ENCODE measurements at places on chromosomes 7 and 10.

GRCh38 chr7:25996006-25996408, 156.0 kb upstream of the NFE2L3 start:
- DNase-seq: no peak

DNA sequence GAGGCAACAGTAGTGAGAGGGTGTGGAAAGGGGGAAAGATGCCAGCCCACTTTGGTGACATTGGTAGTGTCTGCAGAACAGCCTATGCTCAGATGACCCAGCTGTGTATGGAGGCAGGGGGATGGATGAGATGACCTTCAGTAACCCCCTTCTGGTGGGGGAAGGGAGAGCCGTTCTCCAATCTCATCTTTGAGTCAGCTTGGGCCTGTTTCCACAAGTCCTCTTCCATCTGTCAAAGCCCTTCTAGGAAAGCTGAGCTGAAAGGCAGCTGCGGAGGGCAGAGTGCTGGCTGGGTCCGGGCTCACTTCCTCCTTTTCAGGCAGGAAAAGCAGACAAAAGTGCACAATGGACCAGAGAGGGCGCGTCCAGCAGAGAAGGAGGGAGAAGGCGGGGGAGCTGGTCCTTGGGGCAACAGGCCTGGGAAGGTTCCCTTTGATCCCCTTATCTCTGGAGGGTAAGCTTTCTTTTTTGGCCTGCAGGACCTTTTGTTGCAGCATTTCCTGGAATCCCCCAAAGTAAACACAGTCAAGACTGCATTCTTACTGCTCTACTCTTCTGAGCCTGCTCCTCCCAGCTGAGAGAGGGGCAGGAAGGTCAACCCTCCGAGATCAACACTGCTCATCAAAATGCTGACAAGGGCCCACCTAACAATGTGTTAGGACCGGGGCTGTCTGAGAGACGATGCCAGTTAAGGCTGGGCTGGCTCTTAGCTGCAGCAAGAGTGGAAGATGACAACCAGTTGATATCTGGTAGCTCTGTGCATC, 1.2 kb upstream of the LRMDA start:
- no peak for DNase-seq

DNA sequence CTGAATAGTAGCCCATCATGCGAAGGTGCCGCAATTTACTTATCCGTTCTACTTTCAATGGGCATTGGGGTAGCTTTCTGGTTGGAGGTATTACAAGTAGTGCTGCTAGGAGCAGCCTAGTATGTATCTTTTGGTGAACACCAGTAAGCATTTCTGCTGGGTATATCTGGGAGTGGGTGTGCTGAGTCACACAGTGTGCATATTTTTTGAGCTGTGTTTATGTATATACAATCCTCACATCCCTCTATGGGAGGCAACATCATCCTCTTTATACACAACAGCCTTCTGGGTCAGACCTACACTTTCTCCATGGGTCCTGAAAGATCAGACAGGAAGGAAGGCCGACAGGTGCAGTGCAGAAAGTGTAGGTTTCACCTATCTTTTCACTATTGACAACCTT, 36.3 kb downstream of the PYROXD2 start:
- no peak for DNase-seq

GRCh38 chr10:132298038-132298881, 9.5 kb downstream of the STK32C start:
- DNase-seq: no peak

- DNase-seq: no peak
These were observed 31.4 kb downstream of the PALS2 start for GRCh38 chr7:24604630-24605029.

- no peak for DNase-seq
These were observed 25.9 kb upstream of the PROSER2 start for GRCh38 chr10:11797281-11797680.

- DNase-seq: no peak
These were observed 285.1 kb upstream of the SP8 start for GRCh38 chr7:21071561-21072501.

DNA sequence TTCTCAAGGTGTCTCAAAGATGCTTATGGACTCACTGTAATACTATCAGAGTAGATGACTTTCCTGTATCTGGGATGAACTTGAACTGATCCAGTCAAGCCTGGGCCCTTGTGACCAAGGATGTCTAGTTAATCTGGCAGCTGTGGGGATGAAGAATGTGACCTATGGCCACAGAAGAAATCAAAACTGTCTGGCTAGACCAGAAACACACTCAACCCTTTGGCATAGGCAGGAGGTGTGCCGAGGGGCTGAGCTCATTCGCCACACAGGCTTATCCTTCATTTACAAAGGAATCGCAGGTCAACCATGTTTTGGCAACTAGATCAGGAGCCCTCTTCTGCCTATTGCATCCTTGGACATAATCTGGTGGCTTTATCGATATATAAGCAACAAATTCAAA, 110.6 kb downstream of the ATXN7L1 start:
- no peak for DNase-seq

GRCh38 chr10:49379596-49380410, 16.1 kb downstream of the DRGX start:
- DNase-seq: peak; percentile 63

DNA sequence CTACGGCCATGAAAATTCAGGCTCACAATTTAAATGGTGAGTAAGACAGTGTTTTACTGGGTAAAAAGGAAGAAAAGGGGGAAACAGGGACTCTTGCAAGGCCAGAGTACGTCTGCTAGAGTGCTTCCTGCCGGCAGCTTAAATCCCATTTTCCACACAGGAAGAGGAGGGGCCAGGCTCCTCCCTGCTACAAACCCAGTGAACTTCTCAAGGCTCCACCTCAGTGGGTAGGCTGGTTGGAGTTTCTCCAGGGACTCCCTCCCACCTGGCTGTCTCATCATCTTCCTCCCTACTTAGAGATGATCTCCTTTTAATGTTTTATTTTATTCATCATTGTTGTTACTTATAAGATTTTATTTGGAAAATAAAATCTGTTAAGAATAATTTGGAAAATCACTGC, 62.6 kb upstream of the SEMA3C start:
- no peak for DNase-seq

- no peak for DNase-seq
These were observed 184.2 kb downstream of the STK31 start for GRCh38 chr7:23893942-23894891.

DNA sequence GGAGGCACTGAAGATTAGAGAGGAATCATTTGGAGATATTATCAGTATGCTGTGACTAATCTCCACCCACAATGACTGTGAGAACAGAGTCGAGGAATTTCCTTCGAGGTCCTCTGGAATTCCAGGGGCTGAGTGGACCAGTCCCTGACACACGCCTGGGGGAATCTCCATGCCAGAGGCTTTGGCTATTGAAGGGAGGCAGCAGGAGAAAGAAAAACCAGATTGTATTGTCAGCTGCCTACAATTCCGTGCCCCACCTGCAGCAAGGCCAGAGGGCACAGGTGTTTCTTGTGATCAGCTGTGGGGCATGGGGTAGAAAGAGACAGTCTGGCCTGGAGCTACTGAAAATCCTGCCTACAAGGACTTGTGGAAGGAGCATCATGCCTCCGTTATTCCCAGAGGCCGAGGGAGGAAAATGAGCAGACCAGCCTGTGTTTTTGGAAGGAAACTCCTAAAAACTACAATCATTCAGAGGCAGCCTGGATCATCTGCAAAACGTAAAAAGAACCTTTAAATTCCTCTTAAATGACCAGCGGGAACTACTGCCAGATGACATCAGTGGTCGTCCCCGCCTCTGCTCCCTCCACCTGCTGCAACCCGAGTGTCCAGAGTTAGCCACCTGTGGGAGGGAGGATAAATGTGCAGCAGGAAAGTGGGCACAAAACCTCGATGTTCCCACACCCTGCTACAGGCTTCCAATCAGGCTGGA, 25.4 kb upstream of the ANK3 start:
- no peak for DNase-seq

DNA sequence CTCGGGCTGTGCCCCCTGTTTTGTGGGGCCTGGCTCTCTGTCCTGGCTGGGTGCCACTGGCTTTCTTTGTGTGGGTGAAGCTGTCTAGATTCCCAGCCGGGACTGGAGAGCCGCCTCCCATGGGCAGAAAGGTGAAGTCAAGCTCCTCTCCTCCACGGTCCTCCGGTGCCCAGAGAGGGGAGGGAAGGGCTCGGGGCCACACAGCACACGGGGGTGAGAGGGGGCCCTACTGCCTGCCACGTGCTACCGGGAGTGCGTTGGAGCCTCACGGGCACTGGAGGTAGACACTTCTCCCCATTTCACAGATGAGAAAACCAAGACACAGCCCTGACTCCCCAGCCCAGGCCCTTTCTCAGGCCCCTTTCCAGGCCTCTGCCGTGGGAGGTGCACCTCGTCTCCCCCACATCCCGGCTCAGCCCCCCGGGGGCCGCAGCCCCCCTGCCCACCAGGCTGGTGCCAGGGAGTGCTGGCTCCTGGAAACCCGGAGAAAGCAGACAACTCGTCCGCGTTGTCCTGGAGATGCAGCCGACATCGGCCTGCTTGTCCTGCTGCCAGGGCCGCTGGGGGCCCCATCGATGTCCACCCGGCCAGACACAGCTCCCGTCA, 55.8 kb downstream of the UNCX start:
- no peak for DNase-seq

GRCh38 chr7:128135515-128136214, 104.4 kb upstream of the LRRC4 start:
- DNase-seq: peak; percentile 83

DNA sequence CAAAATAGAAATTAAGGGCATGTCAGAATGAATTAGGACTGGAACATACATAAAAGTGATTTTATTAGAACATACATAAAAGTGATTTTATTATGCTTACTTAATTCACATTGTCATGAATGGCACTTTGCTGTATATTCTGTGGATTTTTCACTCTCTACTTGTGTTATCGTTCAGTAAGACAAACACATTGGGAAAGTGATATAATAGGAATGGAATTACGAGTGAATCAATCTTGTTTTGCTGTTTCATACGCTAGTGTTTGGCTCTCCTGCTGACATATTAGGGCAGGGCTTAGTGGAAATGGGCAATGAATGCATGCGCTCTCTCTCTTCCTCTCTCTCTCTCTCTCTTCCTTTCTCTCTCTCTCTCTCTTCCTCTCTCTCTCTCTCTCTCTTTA, 561.1 kb downstream of the ACTR3B start:
- no peak for DNase-seq

- no peak for DNase-seq
These were observed 182.1 kb downstream of the AUTS2 start for GRCh38 chr7:69780379-69780778.

GRCh38 chr10:1635340-1635739, 102.0 kb downstream of the ADARB2 start:
- DNase-seq: no peak

DNA sequence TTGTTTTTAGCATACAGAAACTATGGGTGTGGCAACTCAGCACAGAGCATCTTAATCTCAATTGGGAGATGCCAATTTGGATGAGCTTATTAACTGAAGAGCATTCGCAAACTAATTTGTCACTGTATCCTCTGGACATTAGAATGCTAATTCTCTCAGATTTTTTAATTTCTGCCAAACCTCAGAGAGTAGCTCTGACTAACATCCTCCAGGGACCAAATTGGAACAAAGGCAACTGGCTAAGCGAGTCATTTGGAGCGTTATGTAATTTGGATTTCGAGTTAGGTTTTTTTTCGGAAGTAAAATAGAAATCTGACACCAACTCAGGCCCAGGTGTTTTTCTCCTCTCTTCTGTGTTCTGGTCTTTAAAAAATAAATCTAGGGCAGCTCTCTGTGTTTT, 201.9 kb downstream of the BMPER start:
- DNase-seq: no peak

- no peak for DNase-seq
These were observed 413 bp downstream of the PANK1 start for GRCh38 chr10:89644691-89644966.

DNA sequence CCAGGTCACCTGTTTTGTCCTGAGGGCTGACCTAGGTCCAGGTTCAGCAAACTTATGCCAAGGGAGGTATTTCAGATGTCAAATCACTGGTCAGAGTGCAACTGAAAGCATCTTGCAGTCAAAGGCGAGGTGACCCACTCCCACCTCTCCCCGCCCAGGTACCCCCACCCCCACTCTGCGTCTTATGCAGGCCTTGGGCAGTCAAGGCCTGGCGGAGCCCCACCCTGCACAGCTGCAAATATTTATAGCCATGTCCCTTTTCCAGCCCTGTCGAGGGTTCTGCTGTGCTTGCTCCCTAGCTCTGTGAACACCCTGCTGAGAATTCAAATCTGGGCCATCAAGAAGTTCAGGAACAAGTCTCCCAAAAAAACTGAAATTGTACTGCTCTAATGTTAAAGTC, 40.6 kb upstream of the BMPR1A start:
- no peak for DNase-seq

DNA sequence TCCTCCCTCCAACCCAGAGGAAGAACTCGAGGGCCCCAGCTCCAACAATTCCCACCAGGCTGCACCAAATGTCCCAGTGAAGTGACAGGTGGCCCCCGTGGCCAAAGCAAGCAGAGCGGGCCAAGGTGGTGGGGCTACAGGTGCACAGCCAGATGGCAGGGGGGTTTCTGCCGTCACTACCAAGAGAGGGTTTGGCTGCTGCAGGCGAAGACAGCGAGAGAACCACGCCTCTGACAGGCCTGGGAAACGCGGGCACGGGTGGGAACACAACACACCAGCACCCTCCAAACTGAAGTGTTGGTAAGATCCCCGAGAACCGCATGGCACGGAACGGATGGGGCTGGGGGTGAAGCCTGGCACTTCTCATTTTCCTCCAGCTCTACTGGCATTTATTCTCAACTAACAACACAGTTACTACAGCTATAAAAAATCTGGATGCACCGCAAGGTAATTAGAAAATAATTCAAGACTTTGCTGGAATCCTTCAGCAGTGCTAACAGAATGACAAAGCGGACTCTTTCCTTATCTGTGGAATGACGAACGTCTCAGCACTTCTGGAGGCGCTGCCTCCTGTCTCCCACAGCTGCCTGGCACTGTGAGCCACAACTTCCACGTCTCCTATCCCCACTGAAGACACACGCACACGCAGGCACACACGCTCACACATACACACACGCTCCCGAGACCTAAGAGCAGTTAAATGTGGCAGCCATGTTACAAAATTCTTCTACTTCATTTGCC, 167.9 kb downstream of the TCERG1L start:
- no peak for DNase-seq

GRCh38 chr7:43248553-43248952, 136.1 kb downstream of the HECW1 start:
- no peak for DNase-seq

DNA sequence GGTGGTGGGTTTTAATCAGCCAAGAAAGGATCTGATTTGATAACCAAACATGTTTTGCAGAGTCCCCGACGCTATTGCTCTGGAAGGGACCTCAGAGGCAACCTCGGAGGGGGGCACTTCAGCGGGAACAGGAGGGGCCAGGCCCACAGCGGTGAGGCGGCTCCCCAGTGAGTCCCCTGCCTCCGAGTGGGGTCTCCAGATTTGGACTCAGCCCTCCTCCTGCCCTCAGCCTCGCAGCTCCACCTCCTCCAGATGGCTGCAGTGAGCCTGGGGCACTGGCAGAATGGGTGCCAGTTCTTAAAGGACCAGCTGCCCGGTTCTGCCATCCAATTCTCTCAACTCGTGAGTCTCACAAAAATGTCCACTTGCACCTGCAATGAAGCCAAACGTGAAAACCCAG, 61.0 kb upstream of the NANOS1 start:
- DNase-seq: no peak

- no peak for DNase-seq
These were observed 111.9 kb downstream of the GALNT17 start for GRCh38 chr7:71243736-71244410.

- DNase-seq: no peak
These were observed 235.3 kb upstream of the MKI67 start for GRCh38 chr10:128361487-128361886.

Data from Karpas-422 (cell line).